ENCODE measurements at places on chromosomes 2 and 18. TPM values are rescaled to one million over a fixed set of nuclear protein-coding genes. Genes with fewer than 3 reads are reported as not detected.
A peak's percentile ranks its signal among the peaks of the same experiment; 100 is the strongest.

DNA sequence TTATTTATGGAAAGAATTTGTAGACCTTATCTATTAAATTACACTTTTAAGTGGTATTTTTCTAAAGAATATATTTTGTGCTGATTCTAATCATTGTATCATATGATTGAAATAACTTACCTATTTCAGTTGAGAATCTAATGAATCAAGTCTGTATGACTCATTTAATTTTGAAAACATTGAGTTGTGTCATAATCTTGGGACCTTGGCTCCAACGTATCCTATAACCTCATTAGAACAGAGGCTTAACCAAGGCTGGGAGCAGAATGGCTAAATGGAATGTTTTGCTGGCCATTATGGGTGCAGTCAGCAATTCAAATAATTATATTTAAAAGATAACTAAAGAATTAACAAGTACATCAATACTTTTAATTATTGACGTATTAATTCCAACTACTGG lies 19.6 kb upstream of the GULP1 start:
- no peak for DNase-seq
- no peaks in the 10 kb centered on the region for H3K4me1 ChIP-seq
- no peak overlapping the region for H3K27ac ChIP-seq
- no peaks in the 10 kb centered on the region for H3K36me3 ChIP-seq

GRCh38 chr2:126831234-126832005 lies 67.3 kb upstream of the TEX51 start:
- no peak for DNase-seq
- H3K36me3 ChIP-seq = no peaks in the 10 kb centered on the region
- H3K4me3 ChIP-seq = no peak overlapping the region
- H3K27ac ChIP-seq = no peak overlapping the region

- no peak for DNase-seq
- H3K4me3 ChIP-seq = no peak overlapping the region
- no peaks in the 10 kb centered on the region for H3K36me3 ChIP-seq
- H3K27me3 ChIP-seq = no peaks in the 10 kb centered on the region
- H3K27ac ChIP-seq = no peak overlapping the region
- H3K4me1 ChIP-seq = no peaks in the 10 kb centered on the region
Measured at GRCh38 chr2:152920846-152921245, 202.4 kb downstream of the ARL6IP6 start.

DNA sequence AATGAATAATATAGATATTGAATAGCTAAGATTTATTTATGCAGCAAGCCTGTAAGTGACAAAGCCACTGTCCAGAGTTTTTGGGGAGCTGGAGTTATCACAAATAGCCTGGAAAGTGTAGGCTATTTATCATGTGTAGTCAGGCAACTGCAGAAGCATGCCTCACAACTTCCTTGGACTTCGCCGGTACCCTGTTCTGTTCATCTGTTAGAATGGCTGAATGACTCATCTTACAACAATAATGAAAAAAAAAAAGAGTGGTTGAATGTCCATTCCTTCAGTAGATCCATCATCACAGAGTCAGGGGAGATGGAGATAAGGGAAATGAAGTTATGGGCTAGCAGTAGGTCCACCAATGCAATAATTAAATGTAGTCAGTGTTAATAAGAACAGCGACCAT lies 24.0 kb upstream of the ATP5MC3 start:
- H3K27me3 ChIP-seq = no peaks in the 10 kb centered on the region
- DNase-seq = no peak
- H3K4me1 ChIP-seq = no peaks in the 10 kb centered on the region
- no peak overlapping the region for H3K4me3 ChIP-seq
- H3K36me3 ChIP-seq = no peaks in the 10 kb centered on the region

DNA sequence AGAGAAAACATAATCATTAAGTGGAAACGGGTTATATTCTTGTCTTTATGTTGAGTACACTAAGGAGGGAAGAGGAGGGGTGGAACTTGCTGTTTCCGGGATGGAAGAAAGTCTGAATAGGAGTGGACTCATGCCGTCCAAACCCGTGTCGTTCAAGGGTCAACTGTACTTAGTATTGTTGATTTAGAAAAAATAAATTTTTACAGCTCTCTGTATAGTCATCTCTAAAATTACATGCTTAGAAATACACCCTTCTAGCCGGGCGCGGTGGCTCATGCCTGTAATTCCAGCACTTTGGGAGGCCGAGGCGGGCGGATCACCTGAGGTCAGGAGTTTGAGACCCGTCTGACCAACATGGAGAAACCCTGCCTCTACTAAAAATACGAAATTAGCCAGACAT lies 29.4 kb downstream of the RIF1 start:
- H3K4me1 ChIP-seq = no peaks in the 10 kb centered on the region
- no peak overlapping the region for H3K4me3 ChIP-seq
- no peak overlapping the region for H3K27ac ChIP-seq
- peaks cover 42% of the 10 kb centered on the region for H3K36me3 ChIP-seq
- H3K27me3 ChIP-seq = no peaks in the 10 kb centered on the region
- DNase-seq = no peak

GRCh38 chr2:166013878-166014277 lies 60.3 kb upstream of the TTC21B start:
- no peaks in the 10 kb centered on the region for H3K4me1 ChIP-seq
- H3K27me3 ChIP-seq = no peaks in the 10 kb centered on the region
- H3K27ac ChIP-seq = no peak overlapping the region
- DNase-seq = no peak
- no peak overlapping the region for H3K4me3 ChIP-seq
- H3K36me3 ChIP-seq = no peaks in the 10 kb centered on the region

DNA sequence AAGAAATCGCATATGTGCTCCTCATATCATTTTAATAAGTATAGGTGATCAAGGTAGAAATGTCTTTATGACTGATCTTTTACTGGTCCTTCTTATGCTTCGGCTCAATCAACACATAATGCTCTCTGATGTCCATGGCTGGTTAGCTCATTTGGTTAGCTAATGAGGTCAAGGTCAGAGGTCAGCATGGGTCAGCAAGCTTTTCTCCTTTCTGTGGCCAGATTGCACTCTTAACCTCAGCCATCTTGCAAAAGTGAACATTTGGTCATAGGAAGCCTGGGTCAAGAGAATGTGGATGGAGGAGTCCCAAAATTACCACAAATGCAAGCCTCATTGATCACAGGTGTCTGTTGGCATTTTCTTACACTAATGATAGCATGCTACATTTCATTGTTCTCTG lies 35.4 kb upstream of the DARS1 start:
- no peaks in the 10 kb centered on the region for H3K4me1 ChIP-seq
- no peaks in the 10 kb centered on the region for H3K27me3 ChIP-seq
- no peak overlapping the region for H3K27ac ChIP-seq
- no peak for DNase-seq
- no peaks in the 10 kb centered on the region for H3K36me3 ChIP-seq
- H3K4me3 ChIP-seq = no peak overlapping the region

DNA sequence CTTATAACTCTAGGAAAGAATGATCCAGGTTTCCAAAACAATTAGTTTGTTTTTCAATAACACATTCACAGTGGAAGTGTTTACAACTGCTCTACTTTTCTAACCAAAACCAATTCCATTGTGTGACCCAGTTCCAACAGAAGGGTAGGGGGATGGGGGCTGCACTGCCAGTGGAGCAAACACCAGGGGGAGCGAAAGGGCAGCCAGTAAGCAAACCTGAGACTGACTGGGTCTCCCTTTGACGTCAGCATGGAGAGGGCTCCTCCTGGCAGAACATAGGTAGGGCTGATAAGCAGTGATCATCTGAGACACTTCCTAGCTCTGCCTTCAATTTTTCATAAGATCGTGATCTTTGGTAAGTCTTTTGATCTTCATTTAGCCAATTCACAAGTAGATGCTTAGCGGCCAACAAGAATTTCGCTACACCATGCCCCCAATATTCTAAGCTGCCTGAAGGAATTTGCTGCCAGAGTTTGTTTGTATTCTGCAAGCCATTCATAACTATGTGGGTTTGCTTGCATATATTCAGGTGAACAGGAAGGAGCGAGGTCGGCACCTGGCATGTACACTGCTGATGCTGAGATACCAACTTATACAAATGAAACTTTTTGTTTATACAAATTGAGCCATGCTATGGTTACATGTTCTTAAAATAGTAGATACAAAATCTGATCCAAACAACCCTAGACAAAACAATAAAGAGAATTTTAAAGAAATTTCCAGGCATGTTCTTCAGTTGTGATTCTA lies 45.9 kb downstream of the ST6GAL2 start:
- DNase-seq = peak; percentile 84
- no peak overlapping the region for H3K4me3 ChIP-seq
- no peaks in the 10 kb centered on the region for H3K36me3 ChIP-seq
- peaks cover 39% of the 10 kb centered on the region for H3K4me1 ChIP-seq
- H3K27me3 ChIP-seq = no peaks in the 10 kb centered on the region

DNA sequence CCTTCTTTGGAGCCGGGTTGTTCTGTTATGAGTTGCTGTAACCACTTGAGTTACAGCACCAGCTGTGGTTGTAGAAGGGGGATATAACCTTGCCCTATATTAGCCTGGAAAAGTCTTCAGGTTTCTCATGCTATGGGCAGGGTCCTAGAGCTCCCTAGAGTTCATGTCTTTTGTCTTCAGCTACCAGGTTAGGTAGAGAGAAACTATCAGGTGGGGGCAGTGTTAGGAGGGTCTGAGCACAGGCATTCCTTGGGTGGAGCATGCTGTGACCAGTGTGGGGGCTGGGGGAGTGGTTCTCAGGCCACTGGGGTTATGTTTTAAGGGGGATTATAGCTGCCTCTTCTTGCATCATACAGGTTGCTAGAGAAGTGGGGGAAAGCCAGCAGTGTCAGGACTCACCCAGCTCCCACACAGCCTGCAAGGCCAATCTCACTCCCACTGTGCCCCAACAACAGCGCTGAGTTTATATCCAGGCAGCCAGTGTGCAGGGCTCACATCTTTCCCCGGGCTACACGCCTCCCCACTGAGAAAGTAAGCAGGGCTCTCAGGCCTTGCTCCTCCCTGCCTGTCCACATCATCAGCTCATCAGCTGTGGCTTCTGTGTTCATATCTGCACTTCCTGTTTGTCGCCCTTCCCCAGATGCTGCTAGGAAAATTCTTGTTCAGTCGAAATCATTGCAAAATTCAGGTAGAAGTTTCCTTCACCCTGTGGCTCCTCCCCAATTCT lies 133.8 kb upstream of the NRXN1 start:
- H3K27ac ChIP-seq = no peak overlapping the region
- H3K36me3 ChIP-seq = no peaks in the 10 kb centered on the region

DNA sequence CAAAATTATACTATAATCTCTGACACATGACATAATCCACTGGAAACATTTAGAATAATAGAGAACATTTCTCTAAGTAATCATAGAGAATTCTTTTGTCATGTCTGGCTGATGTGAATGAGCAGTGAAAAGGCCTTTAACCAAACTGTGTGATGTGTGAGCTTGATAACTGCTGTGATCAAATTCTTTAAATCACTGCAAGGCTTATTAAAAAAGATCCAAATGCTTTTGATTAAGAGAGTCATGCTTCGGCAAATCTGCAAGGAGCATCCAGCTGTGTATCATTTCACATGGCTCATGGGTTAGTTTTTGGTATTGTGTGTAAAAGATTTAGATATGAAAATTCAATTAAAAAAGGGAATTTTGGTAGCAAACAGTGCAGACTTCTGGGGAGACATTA lies 58.6 kb upstream of the TFPI start:
- no peaks in the 10 kb centered on the region for H3K27me3 ChIP-seq
- no peaks in the 10 kb centered on the region for H3K36me3 ChIP-seq
- H3K27ac ChIP-seq = no peak overlapping the region
- no peak for DNase-seq

DNA sequence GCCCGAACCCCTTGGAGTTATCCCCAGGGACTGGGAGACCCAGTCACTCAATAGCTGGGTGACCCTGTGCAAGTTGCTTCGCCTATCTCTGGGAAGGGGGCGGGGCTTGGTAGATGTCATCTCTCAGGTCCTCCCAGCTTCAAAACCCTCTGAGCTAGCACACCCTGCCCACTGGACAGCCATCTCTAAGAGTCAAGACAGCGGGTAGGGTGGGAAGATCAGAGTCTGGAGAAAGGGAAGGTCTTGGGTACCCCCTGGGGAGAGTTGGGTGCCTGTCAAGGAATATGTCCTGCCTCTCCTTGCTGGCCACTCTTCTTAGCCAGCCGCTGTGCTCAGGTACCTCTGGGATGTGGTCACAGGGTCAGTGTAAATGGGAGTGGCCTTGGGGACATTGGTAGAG lies 8.0 kb downstream of the GLI2 start:
- no peak overlapping the region for H3K4me3 ChIP-seq
- peaks cover 9% of the 10 kb centered on the region for H3K4me1 ChIP-seq
- no peak overlapping the region for H3K27ac ChIP-seq
- no peak for DNase-seq

- no peak for DNase-seq
- H3K4me3 ChIP-seq = no peak overlapping the region
- H3K27ac ChIP-seq = no peak overlapping the region
Measured at GRCh38 chr2:158179660-158180059, 78.0 kb downstream of the UPP2 start.

DNA sequence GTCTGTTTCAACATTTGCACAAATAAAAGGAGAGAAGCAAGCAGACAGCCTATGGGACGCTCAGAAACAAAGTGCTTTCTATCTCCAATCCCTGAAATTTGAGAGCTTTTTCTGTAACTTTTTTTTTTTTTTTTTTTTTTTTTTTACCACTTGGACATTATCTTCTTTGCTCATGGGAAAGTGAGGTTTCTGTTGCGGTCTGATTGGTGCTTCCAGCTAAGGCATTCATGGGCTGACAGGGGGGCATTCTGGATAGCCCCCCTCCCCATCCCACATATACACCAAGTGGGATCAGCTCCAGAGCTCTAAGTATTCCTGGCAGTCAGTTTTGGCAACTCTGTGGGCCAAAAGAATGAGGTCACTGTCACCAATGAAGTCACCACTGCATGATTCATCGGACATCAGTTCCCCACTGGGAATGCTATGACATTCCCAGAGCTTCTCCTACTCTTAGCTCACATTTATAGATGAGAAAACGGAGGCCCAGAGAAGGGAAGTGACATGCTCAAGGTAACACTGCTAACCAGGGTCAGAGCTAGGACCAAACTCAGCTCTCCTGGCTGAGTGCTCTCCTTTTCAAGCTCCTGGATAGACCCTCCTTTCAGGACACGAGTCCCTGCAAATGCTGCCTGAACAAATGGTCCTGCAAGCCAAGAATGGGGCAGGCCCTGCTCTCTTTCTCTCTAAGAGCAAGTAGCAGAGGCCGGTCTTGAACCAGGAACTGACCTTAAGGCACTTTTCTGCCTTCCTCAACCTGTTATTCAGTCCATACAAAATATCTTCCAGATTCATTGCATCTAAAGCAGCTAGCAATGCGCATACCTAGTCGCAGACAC lies 61.3 kb downstream of the TMEM247 start:
- DNase-seq = no peak
- H3K27ac ChIP-seq = no peak overlapping the region
- no peaks in the 10 kb centered on the region for H3K27me3 ChIP-seq
- H3K36me3 ChIP-seq = no peaks in the 10 kb centered on the region
- peaks cover 18% of the 10 kb centered on the region for H3K4me1 ChIP-seq

DNA sequence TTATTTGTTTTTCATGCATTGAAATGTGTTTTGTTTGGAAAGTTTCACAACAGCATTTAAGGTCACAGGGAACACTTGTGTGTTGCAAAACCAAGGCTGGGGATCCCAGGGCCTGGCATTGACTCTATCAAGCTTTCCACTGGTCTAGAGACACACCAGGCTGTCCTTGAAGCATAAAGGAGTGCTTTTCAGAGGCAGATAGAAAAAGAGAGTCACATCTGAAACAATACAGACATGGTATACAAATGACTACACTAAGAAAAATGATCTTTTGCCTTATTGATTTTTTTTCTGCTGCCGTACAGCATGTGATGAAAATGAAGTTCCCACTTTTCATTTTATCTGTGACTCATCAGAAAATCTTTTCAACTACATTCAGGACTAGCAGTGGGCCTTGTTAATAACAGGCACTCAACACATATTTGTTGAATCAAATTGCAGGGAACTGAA lies 61.9 kb upstream of the ZCCHC2 start:
- H3K27me3 ChIP-seq = no peaks in the 10 kb centered on the region
- peak overlapping the region; percentile 19 for H3K27ac ChIP-seq
- no peaks in the 10 kb centered on the region for H3K36me3 ChIP-seq
- H3K4me1 ChIP-seq = peaks cover 17% of the 10 kb centered on the region
- DNase-seq = no peak

Gene RTKN
- total RNA-seq = 24.5 TPM

Gene MAP3K20
- 24.1 TPM for total RNA-seq

Gene CD8B2
- not detected for total RNA-seq
